T1000 (cell line): ENCODE measurements at places on chromosomes 7 and 10.

GRCh38 chr7:88465600-88465999 is 158.9 kb upstream of the STEAP4 start:
- no peak for DNase-seq

- DNase-seq = no peak
These were observed 85.9 kb downstream of the UBE3C start for GRCh38 chr7:157224627-157225026.

DNA sequence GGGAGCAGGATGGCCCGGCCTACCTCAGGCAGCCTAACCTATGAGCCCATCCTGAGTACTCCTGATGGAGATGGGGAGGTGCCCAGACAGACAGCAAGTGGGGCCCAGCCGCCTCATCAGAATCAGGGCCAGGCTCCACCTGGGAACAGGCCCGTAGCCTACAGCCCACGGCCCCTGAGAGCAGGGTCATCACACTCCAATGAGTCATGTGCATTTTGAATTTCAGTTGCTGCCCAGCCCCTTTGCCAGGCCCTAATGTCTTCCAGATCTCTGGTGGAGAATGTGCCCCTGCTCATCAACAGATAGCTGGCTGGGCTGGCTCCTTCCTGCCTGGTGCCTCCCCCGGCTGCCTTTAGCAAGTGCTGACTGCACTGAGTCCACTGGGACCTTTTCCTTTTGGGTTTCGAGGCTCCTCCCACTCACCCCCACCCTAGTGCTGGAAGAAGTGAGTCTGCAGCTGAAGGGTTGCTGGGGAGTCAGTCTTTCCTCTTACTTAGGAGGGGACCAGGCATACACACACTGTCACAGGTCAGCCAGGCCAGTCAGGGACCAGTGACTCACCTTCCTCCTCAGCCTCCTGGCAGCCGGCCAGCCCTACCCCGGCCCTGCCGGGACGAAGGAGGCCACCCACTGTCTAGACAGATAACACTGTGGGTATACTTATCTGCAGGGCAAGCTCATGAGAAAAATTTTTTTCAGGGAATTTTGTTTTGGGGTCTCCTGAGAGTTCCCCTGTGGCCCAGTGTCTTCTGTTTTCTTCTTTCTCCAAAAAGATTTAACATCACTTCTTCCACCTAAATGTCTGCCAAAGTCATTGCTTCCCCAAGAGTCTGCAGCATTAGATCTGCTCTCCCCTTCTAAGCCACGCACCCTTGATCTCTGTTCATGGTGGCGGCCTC is 9.1 kb upstream of the ASIC3 start:
- DNase-seq = peak; percentile 84

- DNase-seq = no peak
These were observed 285.8 kb upstream of the SP4 start for GRCh38 chr7:21142081-21142480.

GRCh38 chr7:137626469-137627067 is 220.2 kb downstream of the DGKI start:
- no peak for DNase-seq

DNA sequence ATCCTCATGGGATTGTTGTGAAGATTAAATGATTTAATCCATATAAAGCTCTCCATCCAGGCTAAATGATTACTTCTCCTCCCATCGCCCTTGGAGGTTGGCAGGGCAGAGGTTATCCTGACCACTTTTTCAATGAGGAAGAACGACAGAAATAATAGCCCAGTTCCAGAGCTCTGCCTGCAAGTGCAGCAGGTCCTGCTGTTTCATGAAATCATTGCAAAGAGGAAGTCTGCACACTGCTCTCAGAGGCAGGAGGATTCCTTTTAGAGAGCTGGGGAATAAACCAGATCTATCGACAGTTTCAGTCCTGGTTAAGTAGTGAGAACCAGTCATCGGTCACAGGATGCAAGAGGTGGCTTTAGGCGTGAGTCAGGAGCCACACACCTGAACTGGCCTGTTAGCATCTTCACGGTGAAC is 25.0 kb upstream of the CDH23 start:
- DNase-seq = no peak

DNA sequence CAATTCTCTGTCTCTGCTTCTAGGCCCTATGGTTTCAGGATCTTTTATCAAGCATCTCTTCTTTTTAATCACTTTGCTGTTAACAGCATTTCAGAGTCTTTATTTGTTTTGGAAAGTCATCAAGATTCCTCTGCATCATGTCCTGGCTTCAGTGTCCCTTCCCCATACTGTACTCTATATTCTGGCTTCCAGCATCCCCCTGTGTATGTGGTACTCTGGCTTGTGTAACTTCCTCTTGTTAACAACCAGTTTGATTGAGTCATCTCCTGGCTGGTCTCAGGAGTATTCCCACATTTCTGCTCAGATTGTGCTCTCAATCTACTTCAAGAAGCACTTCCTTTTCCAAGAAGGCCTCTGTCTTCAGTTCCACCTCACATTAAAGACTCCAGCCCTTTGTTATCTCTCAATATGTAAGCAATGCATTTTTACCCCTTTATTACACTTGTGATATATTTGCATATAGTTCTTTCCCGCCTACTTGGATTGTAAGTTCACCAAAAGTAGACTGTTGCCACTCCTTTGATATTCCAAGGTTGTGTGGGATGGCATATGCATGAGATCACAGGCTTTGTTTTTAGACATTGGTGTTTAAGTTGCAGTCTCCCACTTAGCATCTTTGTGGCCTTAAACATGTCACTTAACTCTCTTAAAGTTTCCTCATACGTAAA is 15.1 kb upstream of the ATE1 start:
- peak; percentile 61 for DNase-seq

DNA sequence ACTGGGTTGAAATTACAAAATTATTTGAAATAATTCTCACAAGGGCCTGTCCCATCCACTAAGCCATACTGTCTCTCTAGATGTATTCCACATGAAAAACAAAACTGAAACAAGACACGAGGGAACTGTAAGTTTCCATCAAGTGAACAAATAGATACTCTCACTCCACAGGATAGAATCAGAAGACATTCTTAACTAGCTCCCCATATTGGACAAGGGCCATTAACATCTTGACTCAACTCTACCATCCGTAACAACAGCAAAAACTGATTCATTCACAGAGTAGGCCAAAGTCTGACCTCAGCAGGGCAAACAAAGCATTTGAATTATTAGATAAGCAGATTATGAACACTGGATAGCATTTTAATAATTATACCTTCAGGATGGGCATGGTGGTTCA is 29.1 kb downstream of the UBE2H start:
- DNase-seq = no peak

- no peak for DNase-seq
These were observed 3.3 kb downstream of the EPHA1 start for GRCh38 chr7:143405173-143406001.

- DNase-seq = no peak
These were observed 3.8 kb upstream of the STN1 start for GRCh38 chr10:103921750-103922195.

GRCh38 chr7:50353894-50354595 is 49.5 kb downstream of the IKZF1 start:
- DNase-seq = no peak

DNA sequence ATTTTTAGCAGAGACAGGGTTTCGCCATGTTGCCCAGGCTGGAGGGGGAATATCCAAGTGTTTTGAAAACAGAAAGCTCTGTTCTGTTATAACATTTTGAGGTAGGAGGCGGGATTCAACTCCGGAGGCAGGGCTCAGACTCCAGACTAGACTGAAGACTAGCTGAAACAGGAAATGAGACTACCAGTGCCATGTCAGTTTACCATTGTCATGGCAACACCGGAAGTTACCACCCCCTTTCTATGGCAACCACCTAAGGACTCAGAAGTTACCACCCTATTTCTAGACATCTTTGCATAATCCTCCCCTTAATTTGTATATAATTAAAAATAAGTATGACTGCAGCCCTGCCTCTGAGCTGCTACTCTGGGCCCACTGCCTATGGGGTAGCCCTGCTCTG is 1069.1 kb upstream of the AUTS2 start:
- DNase-seq = no peak

DNA sequence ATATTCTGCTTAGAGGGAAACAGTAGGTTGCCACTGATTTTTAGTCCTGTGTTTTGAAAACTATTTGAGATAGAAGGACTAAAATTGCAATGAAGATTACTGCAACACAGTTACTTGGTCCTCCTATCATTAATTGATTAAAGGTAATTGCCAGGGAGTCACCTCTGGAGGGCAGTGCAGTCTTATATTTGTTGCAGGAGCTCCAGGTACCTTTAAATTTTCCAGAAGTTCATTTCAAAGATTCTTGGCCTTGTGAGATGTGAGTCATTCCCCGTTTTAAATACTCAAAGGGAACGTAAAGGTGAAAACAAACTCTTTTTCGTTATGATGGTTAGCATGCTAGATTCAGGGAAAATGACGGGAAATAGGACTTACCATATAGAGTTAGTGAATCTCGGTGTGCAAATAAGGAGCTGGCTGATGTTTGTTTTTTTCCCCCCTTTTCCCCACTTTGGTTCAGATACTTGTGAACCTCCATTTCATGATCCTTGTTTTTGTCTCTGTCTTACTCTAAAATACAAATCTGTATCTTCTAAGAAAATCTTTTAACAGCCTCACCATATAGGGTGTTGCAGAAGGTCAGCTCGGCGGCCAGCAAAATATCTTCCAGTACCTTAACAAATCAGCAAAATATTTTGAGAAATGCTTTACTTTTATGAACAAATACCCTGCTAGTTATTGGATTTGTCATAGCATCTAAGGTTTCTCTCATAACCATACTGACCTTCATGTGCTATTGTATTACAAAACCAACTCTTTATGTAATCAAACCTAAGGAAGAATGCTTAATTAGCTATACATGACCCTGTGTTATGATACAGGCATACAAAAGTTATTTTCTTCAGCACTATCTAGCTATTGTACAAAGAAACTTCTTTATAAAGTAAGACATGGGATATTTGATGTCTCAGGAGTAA is 143.0 kb upstream of the HDAC9 start:
- DNase-seq = peak; percentile 20

GRCh38 chr7:114508086-114508485 is 93.5 kb downstream of the FOXP2 start:
- no peak for DNase-seq

- no peak for DNase-seq
These were observed 21.5 kb downstream of the RPP38 start for GRCh38 chr10:15118615-15119014.

DNA sequence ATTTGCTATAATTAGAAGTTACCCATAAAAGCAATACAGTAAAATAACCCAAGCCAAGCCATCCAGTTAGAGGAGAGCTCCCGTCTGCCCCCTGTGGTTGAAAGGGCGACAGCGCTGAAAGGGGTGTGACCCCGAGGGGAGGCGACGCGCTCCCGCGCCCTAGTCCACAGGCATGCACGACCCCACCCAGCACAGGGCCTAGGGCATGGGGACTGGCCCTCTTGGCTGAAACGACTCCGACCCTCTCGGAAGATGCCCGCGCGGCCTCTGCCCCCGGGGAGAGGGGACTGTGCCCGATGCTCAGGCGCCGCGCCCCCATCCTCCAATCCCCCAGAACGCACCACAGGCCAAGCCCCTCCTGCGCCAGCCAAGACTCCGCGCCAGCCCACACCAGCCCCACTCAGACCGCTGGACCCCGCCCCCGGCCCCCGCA is 64.0 kb downstream of the CSGALNACT2 start:
- DNase-seq = no peak

GRCh38 chr10:109207361-109207760 is 716.0 kb downstream of the XPNPEP1 start:
- no peak for DNase-seq

DNA sequence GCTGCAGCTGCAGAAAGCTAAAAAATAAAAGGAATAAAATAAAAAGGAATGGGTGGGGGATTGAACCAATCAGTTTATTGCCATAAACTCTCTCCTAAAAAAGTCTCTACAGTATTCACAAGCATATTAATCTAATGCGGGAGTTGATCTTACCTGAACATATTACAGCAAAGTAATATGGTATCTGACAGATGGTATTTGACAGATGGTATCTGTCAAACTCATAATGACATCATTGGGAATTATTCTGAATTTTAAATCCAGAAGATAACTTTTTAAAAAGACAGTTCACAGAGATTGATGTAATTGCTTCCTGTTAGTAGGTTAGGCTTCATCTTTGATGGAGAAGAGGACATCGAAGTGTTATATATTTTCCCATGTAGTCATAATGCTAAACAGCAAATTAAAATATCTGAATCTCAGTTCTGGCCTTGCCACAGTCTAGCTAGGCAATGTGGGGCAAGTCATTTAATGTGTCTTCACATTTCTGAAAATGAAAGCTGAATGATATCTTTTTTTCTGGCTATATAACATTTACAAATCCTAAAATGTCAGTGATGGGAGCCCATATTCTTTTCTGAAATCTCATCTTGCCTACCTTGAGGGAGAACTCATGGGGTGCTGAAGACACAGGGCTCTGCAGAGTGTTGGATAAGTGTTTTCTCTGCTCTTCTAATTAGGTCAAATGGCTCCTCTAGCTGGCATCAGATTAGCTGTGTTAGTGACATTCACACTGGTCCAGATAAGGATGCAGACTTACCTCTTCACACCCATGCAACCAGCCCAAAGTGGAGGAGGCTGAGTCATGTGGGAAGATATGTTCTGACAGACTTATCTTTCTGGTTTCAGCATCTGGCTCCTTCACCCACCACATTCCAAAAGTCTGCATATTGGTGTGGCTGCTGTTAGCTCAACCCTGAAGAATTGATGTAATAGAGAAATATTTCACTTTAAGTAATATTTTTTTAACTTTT is 2.1 kb upstream of the LIPM start:
- DNase-seq = no peak

DNA sequence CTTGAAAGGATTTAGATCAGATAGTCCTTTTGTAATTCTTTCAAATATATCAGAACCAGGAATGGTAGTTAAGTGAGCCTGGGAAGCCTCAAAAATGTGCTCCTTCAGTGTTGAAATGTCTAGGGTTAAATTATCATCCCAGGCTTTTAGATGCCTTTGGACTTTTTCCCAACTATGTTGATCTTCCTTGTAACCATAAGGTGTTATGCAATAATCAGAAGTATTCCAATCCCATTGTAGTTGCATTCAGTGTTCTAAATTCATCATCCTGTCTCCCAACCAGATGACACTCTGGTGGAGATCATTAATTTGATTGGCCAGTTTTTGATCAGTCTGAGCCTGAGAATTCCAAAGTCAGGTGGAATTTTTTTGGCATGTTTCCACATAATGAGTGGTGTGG is 35.1 kb upstream of the AKR1C2 start:
- DNase-seq = no peak

GRCh38 chr7:121932768-121933167 is 59.8 kb downstream of the PTPRZ1 start:
- DNase-seq = no peak

- DNase-seq = no peak
These were observed 30.6 kb upstream of the IKZF1 start for GRCh38 chr7:50273870-50274269.

GRCh38 chr7:106289848-106290247 is 5.1 kb upstream of the NAMPT start:
- no peak for DNase-seq

DNA sequence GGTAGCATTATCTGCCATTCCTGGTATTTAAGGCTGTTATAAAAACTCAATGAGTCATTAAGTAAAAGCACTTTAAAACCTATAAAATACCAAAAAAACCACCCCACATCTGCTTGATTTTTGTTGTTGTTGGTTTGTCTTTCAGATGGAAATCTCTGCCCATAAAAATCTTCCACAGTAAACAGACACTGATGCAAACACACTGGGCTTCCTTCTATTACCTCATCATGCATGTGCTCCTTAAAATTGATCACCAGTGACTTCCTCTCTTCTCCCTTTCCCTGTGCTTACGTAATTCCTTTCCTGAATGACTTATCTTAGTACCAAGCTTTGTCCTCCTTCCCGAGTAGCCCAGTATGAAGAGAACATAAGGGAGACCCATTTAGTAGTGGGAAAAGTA is 167.2 kb downstream of the EVX1 start:
- peak; percentile 5 for DNase-seq
